ENCODE measurements at places on chromosomes 3 and 15.
A peak's percentile ranks its signal among the peaks of the same experiment; 100 is the strongest.

- no peak for DNase-seq
These were observed 121.3 kb downstream of the RPLP1 start for GRCh38 chr15:69573815-69574475.

- no peak for DNase-seq
These were observed 192.7 kb downstream of the ZIC4 start for GRCh38 chr3:147213633-147214032.

GRCh38 chr3:67484085-67484484 is 170.3 kb downstream of the SUCLG2 start:
- DNase-seq = no peak

- no peak for DNase-seq
These were observed 326.3 kb downstream of the UACA start for GRCh38 chr15:70437089-70437488.

GRCh38 chr15:93854088-93854487 is 377.3 kb upstream of the MCTP2 start:
- DNase-seq = no peak

- DNase-seq = peak; percentile 74
These were observed 408 bp downstream of the WDR82 start for GRCh38 chr3:52277972-52278509.

GRCh38 chr3:78255403-78255802 is 1215.5 kb downstream of the ROBO2 start:
- DNase-seq = no peak

DNA sequence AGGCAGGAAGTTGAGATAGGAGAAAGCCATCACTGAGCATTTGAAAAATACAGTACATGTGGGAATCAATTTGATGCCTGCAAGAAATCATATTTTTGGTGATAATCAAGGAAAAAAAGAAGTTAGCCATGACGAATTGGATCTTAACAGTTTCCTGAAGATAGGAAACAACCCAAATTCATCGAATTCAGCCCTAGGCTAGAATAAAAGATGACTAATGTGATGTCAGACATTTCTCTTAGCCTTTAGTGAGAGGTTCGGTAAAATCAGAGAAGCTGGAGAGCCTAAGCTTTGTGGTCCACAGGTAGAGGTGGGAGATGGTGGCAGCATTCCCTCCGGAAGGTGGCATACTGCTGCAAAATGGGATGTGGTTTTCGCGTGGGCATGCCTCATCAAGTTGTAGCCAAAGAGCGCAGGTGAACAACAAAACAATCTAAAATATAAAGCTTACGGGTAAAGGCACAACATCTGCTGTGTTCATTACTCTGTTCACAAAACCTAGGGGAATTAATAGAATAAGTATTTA is 144.1 kb upstream of the ALCAM start:
- no peak for DNase-seq

- DNase-seq = no peak
These were observed 83.8 kb downstream of the MBNL1 start for GRCh38 chr3:152352554-152352953.

GRCh38 chr15:25173241-25174028 is 218.6 kb downstream of the SNRPN start:
- DNase-seq = no peak

DNA sequence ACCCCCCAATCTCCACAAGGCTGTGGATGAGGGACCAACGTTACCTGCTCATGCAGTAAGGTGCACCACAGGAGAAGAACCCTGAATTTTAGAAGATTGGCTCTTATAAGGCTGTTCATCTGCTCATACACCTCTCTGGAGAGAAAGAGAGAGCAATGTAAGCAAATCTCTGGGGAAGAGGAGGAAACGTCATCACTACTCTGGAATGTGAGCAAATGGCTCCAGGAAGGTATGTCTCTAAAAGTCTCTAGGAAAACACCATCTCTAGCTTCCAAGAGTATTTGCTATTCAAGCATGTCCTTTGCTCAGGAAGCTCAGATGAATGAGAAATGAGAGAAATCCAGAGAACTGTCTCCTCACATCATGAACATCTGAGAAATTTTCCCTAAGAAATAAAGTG is 235.4 kb downstream of the TBL1XR1 start:
- no peak for DNase-seq

DNA sequence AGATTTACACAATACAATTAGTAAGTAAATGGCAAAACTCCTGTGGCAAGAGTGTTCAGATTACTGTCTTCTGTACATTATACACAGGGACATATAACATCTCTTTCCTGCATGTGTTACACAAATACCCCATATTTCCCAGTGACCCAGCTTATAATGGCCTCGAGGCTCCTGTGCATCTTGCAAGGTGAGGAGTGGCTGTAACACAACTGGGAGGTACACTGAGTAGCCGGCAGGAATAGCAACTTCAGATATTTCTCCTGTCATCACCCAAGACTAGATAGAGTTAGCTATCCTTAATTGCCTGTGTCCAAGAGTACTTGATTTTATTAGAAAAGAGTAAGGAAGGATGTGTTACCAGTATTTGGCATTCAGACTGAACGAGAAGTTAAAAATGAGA is 5.6 kb downstream of the GMPS start:
- DNase-seq = no peak

- DNase-seq = no peak
These were observed 517.9 kb downstream of the MECOM start for GRCh38 chr3:169145540-169146178.

- no peak for DNase-seq
These were observed 15.9 kb upstream of the SKOR1 start for GRCh38 chr15:67809441-67809840.

- DNase-seq = peak; percentile 36
These were observed 489.8 kb upstream of the PROK2 start for GRCh38 chr3:72274493-72275330.

GRCh38 chr3:25038922-25039321 is 389.1 kb upstream of the RARB start:
- DNase-seq = no peak

DNA sequence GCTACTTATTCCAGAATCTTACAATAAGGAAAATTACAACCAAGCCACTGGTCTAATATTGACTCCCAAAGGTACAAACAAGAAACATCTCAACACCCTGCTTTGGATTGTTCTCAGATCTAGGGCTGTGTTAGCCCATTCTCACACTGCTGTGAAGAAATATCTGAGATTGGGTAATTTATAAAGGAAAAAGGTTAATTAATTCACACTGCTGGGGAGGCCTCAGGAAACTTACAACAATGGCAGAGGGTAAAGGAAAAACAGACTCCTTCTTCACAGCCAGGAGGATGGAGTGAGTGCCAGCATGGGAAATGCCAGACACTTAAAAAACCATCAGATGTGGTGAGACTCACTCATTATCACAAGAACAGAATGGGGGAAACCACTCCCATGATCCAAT is 208.3 kb downstream of the ULK4 start:
- no peak for DNase-seq

DNA sequence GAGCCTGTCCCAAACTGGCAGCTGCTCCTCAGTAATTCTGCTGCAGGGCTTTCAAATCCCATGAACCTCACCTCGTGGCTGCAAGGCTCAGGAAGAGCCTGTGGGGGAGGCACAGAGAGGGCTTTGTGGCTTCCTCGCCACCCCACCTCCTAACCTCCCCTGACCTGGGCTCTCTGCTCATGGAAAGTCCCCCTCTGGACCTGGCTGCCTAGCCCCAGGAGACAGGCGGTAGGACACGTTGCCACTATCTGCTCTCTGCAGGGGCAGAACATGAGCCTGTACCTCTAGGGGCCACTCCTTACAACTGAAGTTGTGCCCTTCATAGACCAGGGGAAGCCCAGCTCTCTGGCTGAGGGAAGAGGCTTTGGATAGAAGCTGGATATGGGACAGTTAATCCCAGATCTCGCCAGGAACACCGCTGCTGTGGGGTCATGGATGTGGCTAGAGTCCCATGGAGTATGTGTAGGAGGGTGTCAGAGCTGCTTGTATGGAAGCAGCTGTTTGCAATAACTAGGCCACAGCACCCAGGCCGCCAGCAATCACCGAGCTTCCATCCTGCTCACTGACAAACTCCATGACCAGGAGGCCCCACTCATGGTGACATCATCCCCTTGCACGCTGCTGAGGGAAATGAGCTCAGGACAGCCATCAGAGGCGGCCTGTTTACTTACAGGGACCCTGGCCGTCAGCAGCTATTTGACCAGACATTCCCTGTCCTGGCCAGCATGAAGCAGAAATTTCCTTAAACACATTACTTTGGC is 34.0 kb upstream of the CILP start:
- no peak for DNase-seq

DNA sequence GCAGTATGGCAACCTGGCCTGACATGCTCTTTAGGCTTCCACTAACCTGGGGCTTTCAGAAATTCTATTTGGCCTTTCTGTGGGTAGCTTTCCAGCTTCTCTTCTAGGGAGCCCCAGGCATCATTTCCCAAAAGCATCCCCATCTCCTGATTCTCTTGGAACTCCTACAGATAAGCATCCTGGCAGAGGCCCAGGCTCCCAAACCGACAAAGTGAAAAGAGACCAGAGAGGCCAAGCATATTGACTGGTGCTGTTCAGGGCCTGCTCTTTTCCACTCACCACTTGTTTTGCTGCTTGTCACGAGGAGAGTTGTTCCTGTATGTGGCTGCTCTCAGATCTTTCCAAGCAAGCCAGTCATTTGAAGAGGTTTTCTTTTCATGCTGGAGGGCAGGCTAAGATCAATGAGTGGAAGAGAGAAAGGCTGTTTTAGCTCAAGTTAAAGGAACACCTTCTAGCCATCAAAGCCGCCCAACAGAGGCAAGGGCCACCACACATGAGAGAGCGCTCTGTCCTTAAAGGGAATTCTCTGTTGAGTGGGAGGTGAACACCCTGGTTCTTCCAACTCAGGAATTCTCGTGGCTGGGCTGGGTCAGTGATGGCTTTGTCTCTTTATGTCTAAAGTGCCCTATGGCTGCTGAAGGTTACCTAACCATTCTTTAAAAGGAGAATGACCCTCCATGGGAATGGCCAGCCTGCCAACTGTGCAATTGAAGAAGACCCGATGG is 31.1 kb upstream of the NR2E3 start:
- no peak for DNase-seq

- peak; percentile 90 for DNase-seq
These were observed at the start of gene VIPR1 for GRCh38 chr3:42502429-42503250. Gene VIPR1, plus strand, starts transcription at chr3:42502643. Its CDS starts 93 bp downstream, at chr3:42502736.

DNA sequence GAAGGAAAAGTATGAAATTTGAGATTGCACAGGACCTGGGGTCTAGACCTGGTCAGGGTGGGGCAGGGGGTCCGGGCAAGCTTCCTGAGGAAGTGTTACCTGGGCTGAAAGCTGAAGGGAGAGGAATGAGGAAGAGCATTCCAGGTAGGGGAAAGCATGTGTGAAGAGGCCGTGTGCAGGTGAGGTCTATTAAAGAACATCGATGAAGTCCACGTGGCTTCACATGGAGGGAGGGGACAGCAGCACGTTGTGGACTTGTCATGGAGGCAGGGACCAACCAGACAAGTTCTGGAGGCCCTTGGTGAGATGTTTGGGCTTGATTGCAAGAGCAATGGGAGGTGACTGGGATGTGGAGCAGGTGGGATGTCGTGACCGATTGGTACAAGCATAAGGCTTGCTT is 47.1 kb downstream of the IDH2 start:
- no peak for DNase-seq

DNA sequence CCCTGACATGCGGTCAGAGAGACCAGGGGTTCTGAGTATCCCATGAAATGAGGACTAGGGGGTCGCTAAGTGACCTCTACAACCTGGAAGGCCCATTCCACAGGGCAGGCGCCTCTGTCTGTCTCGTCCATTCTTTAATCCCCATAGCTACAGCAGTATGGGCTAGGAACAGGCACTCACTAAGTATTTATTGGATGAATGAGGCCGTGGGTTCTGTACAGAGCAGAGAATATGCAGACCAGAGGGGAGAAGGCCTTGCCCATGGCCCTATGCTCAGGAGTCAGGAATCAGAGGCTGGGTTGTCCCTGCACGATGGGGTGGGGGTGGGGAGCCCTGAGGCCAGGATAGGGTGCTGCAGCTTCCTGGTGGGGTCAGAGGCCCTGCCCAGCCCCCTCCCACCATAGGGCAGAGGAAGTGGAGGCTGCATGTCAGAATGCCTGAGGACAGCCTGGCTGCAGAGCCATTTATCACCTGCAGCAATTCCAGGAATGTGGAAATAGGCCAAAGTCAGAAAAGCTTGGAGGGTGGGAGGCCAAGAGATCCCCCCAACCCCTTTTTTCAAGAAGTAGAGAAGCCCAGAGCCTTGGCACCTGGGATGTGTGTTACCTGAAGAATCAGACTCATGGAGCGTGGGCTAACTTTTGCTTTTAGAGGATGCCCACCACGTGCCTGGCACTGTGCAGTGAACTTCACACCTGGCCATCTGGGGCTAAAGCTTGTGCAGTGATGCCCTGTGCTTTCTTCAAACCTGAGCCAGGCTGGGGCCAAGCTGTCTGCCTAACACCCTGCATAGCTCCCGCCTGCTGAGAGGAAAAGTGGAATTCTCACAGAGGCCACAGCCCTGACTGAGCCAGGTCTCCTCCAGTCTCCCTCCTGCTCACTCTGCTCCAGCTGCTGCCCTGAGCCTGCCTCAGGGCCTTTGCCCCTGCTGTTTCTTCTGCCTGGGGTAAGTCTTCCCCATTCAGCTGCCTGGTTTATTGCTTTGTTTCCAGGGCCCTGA is 109.4 kb downstream of the WNT7A start:
- DNase-seq = peak; percentile 49

DNA sequence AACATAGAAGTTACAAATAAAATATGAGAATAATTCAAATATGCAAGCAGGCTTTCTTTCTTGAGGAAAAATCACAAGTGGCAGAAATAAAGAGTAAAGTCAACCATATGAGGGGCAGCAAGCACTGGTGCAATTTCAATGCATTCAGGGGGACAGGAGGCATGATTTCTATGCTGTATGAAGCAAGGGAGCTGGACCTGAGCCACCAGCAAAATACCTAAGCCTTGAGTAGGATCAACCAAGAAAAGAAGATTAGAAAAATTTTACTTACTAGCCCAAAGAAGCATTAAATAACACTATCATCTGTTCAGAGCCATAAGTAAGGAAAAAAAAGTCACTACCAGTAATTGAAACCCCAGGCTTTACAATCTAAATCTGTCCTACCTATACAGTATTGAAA is 6.3 kb downstream of the ADGRG7 start:
- DNase-seq = no peak

DNA sequence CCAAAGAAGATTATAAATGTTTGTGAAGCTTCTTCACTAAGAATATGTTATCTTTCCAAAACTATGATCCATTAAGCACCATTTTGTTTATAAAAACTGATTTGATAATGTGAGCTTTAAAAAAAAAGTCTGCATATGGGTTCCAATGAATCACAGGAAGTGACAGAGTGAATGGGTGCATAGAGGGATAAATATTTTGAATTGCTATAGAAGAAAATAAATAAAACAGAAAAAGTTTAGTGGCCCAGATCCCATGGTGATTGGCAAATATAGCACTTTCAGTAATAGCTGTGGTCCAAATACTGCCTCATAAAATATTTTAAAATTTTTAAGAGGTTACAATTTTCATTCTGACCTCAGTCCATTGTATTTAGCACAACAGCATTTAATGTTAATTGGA is 19.2 kb downstream of the CPA3 start:
- no peak for DNase-seq

DNA sequence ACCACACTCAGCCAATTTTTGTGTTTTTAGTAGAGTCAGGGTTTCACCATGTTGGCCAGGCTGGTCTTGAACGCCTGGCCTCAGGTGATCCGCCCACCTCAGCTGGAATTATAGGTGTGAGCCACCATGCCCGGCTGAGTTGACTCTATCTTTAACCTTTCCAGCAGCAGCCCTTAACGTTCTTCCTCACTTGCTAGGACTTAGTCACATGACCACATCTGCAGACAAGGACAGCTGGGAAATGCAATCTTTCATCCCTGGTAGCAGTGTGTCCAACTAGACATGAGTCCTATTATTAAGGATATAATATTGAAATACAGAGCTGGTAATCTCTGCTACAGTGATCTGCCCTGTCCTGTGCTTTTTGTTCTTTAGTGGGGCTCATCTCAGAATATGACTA is 18.0 kb downstream of the LCMT2 start:
- no peak for DNase-seq

- DNase-seq = no peak
These were observed 20.4 kb downstream of the UROC1 start for GRCh38 chr3:126496894-126497850.
